ENCODE measurements at places on chromosomes 2 and 18. TPM values are rescaled to one million over a fixed set of nuclear protein-coding genes. Genes with fewer than 3 reads are reported as not detected.

Gene SERPINB7
- polyA plus RNA-seq: not detected

GRCh38 chr18:14747513-14748474 lies at the start of gene ANKRD30B:
TSS of gene ANKRD30B (plus strand) at chr18:14748172. CDS start at chr18:14748420, 248 bp downstream.
- DNase-seq: no peak

DNA sequence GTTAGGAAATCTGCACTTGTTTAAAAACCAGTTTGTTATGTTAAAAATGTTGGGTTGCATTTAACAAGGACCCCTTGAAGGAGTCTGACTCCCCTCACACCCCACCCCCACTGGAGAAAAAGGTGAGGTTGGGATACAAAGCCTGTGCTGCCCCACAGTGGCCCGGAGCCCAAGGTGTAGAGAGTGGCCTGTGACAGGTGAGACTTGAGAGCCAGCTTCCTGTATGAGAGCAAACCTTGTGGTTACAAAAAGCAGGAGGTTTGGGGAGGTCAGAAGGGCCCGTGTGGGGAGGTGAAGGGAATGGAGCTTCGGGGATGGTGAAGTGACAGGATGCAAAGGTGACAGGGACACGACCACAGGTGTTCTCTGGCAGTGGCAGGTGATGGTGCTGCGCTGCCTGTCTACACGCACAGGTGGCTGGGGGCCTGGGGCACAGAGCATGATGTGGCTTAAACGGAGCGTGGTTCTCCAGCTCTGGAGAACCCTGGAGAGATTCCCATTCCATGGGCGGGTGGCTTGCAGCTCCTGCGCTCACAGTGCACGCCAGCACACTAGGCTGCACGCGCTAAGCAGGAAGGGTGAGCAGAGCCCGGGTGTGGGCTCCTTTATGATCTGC lies 29.0 kb downstream of the IMPA2 start:
- no peak for DNase-seq

GRCh38 chr2:234640657-234641056 lies 143.8 kb upstream of the ARL4C start:
- no peak for DNase-seq

Gene SPIRE1
- 2.2 TPM for polyA plus RNA-seq

GRCh38 chr18:10839421-10839820 lies 309.9 kb downstream of the PIEZO2 start:
- no peak for DNase-seq

GRCh38 chr2:61291851-61292575 lies 130.0 kb downstream of the C2orf74 start:
- DNase-seq: no peak

DNA sequence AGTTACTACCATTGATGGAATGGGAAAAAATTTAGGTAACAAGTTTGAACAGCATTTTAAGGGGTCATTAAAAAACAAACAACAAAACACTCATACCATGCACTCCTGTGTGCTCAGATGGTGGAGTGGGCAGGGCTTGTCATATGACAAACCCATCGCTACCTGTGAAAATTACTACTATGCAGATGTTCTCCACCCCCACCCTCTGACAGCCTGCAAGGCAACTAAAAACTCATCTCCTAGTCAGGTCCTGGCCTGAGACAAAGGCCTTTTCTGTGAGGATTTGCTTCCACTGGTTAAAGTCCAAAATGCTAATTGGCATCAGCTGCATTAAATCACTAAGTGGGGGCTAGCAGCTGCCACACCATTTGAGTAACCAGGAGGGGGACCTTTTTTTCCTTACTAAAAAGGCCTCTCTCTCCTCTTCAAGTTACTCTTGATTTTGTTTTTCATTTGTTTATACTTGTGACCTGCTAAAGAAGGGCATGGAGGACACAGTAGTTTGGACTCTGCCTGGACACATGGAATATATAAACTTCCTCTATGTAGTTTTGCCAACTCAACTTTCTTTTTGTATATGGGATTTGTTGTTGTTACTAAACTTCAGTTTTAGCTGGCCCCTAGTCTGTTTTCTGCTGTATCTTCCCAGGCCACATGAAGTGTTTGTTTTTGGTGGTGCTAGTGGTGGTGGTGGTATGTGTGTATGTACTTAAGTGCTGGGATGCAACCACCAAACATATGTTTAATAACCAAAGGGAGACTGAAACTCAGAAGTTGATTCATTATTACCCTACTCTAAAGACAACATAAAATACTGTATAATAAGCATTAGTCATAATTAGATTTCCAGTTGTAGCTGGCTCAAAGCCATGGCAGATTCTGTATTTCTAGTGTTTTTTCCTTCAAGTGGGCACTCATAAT lies 121.3 kb downstream of the MAP4K4 start:
- no peak for DNase-seq

- no peak for DNase-seq
Observed at GRCh38 chr2:205556841-205557539, 125.3 kb upstream of the NRP2 start.

Gene ATP9B
- polyA plus RNA-seq: 23.4 TPM

DNA sequence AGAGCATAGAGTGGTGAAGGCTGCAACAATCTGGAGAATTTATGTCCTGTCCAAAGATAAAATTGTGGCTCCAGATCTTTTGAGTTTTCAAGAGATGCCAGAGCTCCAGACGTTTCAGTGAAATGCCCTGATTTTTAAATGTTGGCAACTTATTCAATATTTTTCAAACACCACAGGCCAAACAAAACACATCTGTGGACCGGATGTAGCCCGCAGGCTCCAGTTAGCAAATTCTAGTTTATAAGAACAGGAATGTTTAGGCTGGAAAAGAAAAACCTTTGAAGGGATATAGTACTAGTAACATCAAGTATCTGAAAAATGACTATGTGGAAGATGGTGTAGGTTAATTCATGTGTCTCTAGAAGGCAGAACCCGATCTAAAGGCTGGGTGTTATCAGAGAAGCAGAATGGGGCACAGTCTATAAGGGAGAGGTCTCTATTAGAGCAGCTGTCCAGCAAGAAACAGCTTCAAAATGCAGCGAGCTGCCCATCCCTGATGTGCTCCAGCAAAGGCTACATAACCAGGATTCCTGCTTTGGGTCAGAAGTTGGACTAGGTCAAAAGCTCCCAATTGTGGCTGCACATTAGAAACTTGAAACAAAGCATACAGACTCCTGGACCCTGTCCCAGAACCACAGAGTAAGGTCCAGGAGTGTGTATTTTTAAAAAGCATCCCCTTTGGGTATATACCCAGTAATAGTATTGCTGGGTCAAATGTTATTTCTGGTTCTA lies 105.9 kb downstream of the ANKRD44 start:
- no peak for DNase-seq

GRCh38 chr2:134738141-134738870 lies 19.5 kb upstream of the TMEM163 start:
- no peak for DNase-seq

DNA sequence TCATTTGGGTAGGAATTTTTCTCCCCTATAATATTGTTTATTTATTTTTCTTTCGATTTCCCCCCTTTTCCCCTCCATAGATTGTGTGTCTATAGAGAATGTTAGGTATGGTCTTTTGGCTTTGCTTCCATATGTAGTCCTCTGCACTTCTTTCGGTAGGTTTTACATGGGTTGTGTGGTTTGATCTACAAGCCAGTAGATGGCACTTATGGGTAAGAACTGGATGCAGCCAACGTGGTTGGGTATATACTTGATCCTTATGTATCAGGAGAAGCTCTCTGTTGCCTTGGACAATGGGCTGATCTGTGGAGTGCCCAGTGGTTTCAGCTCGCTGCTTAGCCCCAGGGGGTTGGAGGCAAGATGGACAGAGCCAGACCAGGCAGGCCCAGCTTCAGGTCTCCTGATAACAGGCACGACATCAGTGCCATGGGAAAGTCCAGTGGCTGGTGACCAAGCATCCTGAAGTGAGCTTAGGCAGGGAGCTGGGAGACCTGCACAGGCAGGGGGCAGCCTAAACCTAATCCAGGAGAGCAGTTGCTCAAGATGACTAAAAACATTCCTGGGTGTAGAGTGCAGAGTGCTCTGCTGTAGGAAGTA lies 488.3 kb downstream of the CCDC85A start:
- DNase-seq: no peak

Gene EIF4E2
- 73.2 TPM for polyA plus RNA-seq

DNA sequence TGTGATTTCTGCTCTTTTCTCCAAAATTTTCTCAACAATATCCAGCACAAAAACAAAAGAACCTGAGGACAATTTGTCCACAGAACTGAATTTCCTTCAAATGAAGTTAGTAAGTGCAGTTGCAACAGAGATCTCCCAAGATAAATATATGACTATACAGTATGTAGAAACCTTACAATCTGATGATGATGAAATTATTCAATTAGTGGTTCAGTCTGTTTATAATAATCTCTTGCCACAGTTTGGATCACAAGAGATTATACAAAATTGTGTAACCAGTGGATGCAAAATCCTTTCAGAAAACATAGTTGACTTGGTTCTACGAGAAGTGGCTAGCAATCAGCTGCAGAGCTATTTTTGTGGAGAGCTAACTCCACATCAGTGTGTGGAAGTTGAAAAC lies 68.7 kb downstream of the FSIP2 start:
- DNase-seq: no peak

- no peak for DNase-seq
Observed at GRCh38 chr2:216317831-216318520, 54.3 kb downstream of the MARCHF4 start.

GRCh38 chr2:107419191-107419590 lies 407.5 kb upstream of the RGPD4 start:
- DNase-seq: no peak

Gene HAAO
- not detected for polyA plus RNA-seq

- DNase-seq: no peak
Observed at GRCh38 chr2:219218217-219218731, 484 bp downstream of the ABCB6 start.

Gene GALNT3
- 2.2 TPM for polyA plus RNA-seq

GRCh38 chr2:150584081-150584480 lies 96.6 kb upstream of the RND3 start:
- no peak for DNase-seq

DNA sequence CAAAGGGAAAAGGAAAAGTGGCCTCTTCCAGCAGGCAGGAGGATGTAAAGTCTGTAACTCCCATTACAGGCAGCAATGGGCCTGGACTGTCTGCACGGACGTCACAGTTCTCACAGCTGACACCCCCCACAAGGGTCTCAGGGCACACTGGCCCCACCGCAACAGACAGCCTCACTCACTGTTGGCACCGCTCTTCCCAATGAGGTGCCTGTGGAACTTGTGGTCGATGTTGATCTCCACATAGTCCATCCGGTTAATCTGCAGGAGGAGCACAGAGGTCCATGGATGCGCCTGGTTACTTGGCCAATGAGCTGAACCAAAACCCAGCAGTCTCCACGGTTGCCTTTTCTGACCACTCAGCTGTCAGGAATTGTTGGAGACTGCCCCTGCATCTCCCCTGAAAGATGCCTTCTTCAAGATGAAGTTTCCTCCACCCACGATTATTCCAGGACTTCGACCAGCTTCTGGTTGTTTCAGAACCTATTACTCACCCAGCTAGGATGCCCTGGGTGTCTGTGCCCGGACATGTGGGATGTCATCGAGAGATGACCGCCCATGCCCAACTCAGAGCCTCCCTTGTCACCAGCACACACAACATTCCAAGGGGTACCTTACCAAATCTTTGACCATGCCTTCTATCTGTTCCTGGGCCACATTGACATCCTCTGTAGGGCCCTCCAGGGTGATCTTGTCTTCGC lies 62.5 kb downstream of the HDLBP start:
- no peak for DNase-seq

DNA sequence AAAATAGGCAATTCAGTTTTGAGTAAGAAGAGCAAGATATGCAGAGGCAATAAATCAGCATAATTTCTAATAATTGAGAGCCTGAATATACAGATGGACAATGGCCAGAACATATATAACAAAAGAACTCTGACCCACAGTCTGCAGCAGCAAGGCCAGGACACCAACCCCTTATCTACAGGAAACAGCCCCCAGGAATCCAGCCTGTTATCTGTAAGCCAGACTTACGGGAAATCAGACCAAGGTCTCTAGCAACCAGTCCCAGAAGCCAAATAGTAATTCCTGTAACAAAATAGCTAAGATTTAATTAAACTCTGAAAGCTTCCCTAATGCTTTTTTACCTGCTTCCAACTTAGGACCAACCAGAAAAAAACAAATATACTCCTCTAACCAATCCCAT lies 434.5 kb upstream of the GYPC start:
- no peak for DNase-seq

- DNase-seq: no peak
Observed at GRCh38 chr18:21682371-21683051, 22.1 kb downstream of the ABHD3 start.

DNA sequence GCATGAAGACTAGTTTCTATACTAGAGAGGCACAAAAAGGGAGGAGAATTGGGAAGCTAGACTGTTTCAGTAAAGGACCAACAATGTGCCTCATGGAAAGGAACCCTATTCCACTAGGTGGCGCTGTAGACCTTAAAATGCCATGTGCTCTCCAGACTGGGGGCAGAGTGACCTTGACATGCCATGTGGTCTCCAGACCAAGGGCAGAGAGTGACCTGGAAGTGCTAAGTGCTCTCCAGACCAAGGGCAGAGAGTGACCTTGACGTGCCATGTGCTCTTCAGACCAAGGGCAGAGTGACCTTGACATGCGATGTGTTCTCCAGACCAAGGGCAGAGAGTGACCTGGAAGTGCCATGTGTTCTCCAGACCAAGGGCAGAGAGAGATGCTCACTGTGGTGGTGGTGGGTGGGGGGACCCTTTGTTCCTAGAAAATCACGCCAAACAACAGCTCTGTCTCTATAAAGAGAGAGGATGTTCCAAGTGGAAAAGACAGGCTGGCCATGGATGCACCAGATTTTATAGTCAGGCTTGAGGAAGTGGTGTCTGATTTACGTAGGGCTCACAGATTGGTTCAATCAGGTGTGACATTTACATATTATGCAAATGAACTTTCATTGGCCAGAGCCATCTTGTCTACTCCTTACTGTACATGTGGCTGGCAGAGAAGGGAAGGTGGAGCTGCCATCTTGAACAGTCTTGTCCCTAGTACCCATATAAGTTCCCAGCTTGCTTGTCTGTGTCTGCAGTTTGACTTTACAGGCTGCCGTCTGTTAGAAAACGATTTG lies 344.0 kb upstream of the DDX18 start:
- no peak for DNase-seq
